H9 (cell line): ENCODE measurements at places on chromosomes 4 and X.

GRCh38 chrX:31266203-31267076, 194.6 kb upstream of the FTHL17 start:
- peak; percentile 58 for DNase-seq

GRCh38 chr4:35175487-35175886, 1068.8 kb downstream of the ARAP2 start:
- DNase-seq = no peak

DNA sequence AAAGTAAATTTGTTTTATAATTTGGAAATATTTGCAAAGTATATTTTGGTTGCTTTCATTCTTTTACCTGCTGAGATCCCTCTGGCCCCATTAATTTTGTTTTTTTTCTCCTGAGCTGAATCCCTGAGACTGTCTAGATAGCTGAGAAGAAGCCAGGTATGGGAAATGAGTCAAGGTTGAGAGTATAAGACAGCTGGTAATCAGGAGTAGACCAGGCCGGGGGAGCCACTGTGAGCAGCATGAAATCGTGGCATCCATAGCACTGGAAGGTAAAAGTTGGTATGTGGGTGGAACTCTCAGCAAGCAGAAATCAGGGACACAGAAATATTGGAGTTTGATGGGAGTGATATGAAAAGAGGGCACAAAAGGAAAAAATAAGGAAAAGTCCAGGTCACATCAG, 164.5 kb downstream of the FHIP1A start:
- DNase-seq = no peak

GRCh38 chr4:62194342-62194741, 994.2 kb downstream of the ADGRL3 start:
- no peak for DNase-seq

- no peak for DNase-seq
Measured at GRCh38 chr4:15665753-15666365, 10.7 kb upstream of the FBXL5 start.

DNA sequence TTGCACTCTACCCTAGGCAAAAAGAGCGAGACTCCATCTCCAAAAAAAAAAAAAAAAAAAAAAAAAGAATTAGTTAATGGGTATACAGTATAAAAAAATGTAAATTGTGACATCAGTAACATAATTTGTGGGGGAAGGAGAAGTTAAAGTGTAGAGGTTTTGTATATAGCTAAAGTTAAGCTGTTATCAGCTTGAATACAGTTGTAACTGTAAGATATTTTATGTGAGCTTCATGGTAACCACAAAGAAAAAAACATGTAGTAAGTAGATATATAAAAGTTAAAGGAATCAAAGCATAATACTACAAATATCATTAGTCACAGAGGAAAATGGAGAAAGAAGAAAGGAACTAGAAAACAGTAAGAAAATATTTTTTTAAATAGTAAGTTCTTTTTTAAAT, 53.2 kb upstream of the EPGN start:
- no peak for DNase-seq

DNA sequence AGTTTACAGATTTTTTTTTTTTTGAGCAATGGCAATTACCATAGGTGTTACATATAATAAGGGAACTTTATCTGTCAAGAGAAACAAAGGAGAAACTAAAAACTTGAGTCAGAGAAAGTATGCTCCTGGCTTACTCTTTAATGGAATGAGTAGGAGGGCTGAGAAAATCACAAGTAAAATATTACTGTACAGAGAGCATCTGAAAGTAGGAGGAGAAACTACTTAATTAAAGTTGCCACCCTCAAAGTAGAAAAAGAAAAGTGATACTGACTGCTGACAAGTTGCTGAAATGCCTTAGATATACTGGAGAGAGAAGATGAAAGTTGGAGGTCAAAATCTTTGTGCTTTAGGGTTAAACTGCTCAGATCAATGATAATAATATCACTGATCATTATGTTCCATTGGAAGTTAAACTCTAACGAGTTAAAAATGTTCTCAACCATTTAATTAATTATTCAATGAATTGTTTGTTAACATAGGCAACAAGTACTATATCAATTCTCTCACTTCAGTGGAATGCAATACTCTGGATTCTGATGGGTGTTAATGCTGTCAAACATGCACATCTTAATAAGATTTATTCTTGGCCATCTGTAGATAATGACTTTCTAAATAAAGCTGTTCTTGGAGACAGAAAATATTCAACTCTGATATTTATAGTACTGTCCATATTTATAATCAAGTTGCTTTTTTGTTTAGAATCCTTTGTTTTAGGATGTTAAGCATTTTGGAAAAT, 61.2 kb upstream of the CAMK2D start:
- DNase-seq = no peak

- DNase-seq = no peak
Measured at GRCh38 chrX:29071525-29072320, 484.5 kb downstream of the IL1RAPL1 start.

DNA sequence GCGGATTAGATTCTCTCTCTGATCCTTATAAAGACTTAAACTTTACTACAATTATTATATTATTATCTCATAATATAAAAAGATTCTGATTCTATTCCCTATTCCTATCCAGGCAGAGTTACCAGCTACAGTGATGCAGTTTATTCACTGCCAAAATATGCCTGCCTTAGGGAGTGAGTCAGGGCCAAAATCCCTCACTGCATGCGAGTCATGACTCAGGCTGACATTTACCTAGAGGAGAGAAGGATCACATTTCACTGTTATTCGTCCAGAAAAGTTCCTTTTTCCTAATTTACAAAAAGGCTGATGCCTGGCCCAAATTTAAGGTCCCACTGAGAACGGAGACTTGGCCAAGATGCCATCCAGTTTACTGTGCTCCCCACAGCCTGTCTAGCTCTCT, 168.5 kb upstream of the LDB2 start:
- no peak for DNase-seq

DNA sequence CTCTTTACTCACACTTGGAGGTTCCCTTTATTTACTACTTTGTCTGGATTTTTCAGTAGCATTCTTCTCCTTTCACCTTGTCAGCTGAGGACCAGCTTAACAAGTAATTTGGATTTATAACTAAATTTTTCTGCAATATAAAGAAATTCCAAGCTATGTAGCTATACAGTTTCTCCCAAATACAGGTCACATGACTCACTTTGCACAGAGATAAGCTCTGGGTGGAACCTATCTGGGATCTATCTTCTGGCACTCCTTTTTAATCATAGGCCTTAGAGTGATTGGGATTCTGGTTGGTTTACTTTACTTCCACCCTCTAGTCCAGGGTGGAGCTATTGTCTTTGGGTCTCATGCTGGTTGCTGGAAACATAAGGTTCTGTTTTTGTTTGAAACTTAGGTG, 34.9 kb upstream of the STK26 start:
- DNase-seq = no peak

- DNase-seq = no peak
Measured at GRCh38 chr4:10082047-10082446, 34.6 kb downstream of the WDR1 start.

DNA sequence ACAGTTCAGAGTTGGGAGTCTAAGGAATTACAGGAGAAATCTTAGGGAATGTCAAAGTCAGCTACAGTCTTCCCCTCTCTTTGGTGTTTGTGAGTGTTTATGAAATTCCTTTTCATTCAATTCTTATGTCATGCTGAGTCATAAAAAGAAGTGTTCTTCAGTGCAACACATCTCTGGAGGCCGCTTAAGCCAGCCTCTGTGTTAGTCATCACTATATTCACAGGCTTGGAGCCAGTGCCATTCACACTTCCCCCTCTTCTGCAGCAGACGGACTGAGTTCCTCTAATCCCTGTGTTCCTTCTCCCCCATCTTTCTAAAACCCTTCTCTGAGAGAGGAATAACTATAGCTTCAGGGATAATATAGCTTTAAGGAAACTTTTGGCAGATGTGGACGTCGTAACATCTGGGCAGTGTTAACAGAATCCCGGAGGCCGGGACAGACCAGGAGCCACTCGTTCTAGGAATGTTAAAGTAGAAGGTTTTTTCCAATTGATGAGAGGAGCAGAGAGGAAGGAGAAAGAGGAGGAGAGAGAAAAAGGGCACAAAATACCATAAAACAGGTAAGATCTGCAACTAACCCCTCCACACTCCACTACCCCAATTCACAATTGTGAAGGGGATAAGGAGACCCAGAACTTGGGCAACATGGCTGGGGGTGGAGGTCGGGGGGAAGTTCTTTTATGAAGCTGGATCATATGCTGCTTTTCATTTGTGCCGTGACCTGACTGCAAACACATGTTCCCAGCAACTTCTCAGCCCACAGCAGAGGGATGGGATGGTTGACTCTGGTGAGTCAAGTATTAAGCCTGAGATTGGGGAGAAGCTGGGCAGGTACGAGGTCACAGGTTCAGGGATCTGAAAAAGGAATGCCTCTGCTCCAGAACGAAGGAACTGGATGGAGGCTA, at the start of gene SRPX2:
Gene SRPX2 (plus strand): TSS at position 244 of the 905 bp plus-strand sequence. CDS start 2,124 bp downstream, outside the sequence.
- DNase-seq = no peak

GRCh38 chr4:102405821-102406401, 60.6 kb upstream of the SLC39A8 start:
- no peak for DNase-seq

DNA sequence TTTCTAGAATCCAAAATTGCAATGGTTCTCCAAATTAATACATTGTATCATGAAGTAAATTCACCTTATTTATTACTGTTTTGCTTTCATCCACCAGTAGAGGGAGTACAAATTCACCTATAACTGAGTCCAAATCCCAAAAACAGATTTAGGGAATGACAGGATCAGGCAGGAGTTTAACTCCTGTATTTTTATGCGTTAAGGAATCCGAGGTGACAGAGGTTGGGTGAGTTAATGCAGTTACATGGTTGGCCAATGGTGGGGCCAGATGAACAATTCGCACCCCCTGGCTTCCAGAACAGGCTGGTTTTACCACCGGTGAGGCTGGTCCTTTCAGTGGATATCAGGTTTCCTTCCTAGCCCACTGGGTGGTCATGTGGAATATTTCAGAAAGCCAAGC, 82.4 kb downstream of the MTNR1A start:
- peak; percentile 43 for DNase-seq

GRCh38 chr4:83599183-83599582, 63.3 kb downstream of the GPAT3 start:
- DNase-seq = no peak

GRCh38 chr4:128810871-128811570, 1.5 kb downstream of the JADE1 start:
- DNase-seq = peak; percentile 98

GRCh38 chr4:7116705-7117104, 48.8 kb upstream of the GRPEL1 start:
- no peak for DNase-seq

DNA sequence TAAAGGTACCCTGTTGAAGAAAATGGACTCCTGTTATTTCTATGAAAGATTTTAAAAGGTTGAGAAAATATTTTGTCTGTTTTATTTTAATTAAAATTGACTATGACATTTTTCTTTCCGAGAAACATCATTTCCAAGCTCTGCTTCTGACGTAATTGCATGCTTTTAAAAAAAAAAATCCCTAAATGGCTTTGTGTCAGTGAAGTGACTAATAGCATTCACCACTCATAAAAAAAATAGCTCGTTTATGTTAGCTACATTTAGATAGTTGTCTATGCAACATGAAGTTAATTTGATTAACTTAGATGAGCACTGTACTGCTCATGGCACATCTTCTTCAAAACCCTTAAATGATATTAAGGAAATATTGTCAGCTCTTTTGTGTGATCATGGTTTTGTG, 105.1 kb upstream of the KLHL13 start:
- no peak for DNase-seq

GRCh38 chr4:52014903-52015302, 5.3 kb downstream of the LRRC66 start:
- no peak for DNase-seq

DNA sequence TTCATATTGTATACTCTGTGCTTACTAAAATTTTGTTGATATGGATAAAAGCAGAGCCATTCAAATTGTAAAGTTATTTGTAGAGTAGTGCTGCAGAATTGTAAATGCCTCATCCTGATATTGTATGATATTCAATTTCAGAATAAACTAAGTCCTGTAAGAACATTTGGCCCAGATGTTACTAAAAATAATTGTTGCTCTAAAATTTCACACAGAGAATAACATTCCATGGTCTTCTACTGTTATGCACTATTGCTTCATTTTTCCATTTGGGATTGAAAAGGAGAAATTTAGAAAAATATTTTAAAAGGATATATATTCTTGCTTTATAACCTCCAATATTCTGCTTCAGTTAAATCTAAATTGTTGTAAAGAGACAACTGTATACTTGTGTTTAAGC, 195.6 kb downstream of the LARP7 start:
- no peak for DNase-seq

GRCh38 chr4:169116270-169116901, 106.3 kb upstream of the CBR4 start:
- no peak for DNase-seq

DNA sequence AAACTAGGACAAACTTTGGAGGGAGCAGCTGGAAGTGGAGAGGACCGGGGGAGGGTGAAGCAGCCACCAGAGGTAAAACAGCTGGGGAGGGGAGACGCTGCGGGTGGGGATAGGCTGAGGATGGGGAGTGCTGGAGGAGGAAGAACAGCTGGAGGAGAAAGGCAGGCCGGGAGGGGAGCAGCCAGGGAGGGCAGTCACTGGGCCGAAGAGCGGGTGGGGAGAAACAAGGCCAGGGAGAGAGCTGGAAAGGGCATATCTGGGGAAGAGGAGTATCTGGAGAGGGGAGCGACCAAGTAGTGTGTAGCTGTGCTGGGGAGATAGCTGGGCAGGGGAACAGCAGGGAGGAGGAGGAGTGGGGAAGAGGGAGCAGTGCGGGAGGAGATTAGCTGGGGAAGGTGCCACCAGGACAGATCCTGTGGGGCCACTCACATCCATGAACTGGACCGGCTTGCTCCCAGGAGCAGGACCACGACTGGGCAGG, 2.7 kb downstream of the SLC38A5 start:
- no peak for DNase-seq

- no peak for DNase-seq
Measured at GRCh38 chrX:48477960-48478755, 2.2 kb downstream of the FTSJ1 start.

- no peak for DNase-seq
Measured at GRCh38 chrX:74370487-74370886, 50.8 kb upstream of the SLC16A2 start.

DNA sequence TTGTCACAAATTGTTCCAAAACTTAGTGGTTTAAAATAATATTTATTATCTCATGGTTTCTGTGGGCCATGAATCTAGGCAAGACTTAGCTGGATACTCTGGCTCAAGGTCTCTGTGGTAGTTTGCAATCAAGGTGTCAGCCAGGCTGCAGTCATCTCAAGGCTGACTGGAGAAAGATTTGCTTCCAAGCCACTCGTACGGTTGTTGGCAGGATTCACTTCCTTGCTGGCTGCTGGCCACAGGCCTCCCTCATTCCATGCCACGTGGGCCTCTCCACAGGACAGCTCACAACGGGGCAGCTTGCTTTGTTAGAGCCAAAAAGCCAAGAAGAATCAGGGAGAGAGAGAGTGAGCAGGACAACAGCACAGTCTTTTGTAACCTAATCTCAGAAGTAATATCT, 101.4 kb downstream of the WWC2 start:
- DNase-seq = no peak

DNA sequence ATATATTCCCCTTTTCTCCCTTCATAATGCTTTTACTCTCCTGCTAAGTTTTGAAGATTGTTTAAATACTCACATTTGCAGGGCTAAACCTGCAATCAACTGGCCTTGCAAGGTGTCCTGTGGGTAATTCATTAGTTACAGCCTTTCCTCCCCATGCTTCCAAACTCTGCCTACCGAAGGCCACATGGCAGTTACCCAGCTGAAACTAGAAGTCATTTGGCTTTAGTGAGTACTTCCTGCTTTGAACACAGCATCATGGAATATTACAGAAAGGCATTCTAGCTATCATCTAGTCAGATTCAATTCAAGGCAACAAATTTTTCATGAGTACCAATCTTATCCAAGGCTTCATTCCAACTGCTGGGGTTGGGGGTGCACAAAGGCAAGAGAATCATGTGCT, 55.6 kb downstream of the SRPX start:
- DNase-seq = no peak

- DNase-seq = no peak
Measured at GRCh38 chr4:138964716-138965426, 50.7 kb upstream of the NOCT start.
